ENCODE measurements at places on chromosomes 3 and 15. TPM values are rescaled to one million over a fixed set of nuclear protein-coding genes. Genes with fewer than 3 reads are reported as not detected.

Gene NPAP1
- not detected for total RNA-seq

Gene PXYLP1
- total RNA-seq: 10.6 TPM

Gene TERC
- 0.93 TPM for total RNA-seq

Gene NR2E3
- total RNA-seq: 0.18 TPM

Gene STRA6
- total RNA-seq: 62.5 TPM

Gene MAGEL2
- total RNA-seq: not detected

Gene IDH3A
- total RNA-seq: 88.0 TPM

Gene LSAMP
- 0.10 TPM for total RNA-seq

Gene ZDHHC23
- total RNA-seq: 4.3 TPM

Gene GPR176
- 11.4 TPM for total RNA-seq

Gene IGSF11
- 4.8 TPM for total RNA-seq

Gene ZNF717
- total RNA-seq: 3.0 TPM

Gene SLC51A
- total RNA-seq: not detected

Gene C3orf85
- not detected for total RNA-seq

Gene TASOR
- total RNA-seq: 26.6 TPM

Gene PAQR9
- total RNA-seq: 4.0 TPM

Gene DCBLD2
- 325 TPM for total RNA-seq

Gene SLC35G2
- total RNA-seq: 21.9 TPM

Gene CLDN11
- not detected for total RNA-seq

Measured in A549 treated with DMSO at 1 μM for 4 hours (cell line).